EL (cell line): ENCODE measurements at places on chromosomes 6 and 20.

DNA sequence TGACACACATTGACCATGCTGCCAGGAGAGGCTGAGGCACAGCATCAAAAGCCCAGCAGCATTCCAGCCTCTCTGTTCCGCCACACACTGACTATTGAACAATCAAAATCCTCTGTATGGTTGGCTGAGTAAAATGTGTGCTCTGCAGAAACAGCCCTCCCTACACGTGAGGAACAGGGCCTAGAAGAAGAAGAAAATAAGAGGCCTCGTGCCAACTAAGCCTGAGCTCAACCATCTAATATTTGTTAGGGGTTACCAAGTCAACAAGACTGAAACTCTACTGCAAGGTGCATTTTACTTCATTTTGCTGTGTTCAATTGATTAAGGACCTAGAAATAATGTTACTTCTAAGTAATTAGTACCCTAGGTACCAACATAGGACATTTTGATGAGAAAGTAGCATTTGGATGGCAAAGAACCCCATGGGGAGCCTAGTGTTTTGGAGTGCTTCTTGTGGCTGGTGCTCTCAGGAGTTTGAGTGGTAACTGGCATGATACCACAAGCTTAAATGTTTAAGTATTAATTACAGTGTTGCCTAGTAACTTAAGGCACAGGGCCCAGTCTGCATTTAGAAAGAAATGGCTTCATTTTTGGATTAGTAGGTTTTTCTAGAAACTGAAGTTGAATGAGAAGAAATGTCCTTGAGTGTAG, 146.6 kb upstream of the PLN start:
- no peak for DNase-seq

DNA sequence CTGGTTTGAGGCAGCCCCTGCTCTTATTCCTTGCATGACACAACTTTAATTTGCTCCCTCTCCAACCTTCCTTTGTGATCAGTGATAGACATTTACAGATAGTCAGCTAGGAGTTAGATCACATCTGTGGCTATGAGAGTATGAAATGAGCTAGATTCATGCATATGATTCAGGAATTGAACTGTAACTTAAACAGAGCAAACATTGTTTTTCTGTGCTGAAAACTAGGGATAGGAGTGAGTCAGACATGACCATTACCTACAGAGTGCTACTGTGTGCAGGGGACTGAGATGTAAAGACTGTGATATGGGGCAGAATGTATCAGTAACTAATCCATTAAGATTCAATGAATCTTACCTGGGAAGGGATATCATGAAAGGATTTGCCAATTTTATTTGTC, 279.4 kb upstream of the SPTLC3 start:
- no peak for DNase-seq

DNA sequence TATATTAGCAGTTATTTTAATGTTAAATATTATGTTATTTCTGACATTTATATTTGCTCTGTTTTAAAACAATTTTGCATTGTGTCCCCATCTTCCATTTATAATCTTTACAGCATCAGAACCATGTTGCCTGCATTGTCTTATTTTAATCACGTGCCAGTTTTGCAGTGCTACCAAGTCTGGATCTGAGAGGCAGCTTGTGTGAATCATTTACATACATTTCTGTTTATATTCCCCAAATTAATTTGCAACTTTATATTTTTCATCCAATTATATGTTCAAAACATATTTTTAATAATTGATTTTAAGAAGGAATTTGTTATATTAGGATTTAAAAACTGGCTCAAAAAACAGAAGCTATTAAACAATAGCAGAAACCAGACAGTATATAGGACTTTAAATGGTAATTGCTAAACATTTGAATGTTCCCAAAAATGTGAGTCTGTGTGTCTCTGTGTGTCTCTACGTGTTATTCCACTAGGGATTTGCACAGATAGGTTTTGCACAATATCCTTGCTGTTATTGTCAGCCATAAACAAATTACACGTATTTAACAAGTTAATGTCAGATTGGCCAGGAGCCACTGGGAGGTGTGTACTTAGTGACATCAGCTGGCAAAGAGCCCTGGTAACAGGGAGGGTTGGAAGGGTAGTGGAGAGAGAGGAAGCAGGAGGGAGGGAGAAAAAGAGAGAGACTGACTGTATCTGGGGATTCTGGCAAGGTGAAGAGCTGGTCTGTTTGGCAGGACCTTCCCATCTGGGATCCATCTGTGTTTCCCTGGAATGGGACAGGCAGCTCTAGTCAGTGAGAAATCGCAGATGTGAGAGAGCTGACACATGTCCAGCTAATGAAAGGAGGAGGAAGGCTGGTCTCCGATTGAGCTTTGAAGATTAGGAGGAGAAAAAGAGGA, 72.1 kb downstream of the CBFA2T2 start:
- DNase-seq, result peak; percentile 85

DNA sequence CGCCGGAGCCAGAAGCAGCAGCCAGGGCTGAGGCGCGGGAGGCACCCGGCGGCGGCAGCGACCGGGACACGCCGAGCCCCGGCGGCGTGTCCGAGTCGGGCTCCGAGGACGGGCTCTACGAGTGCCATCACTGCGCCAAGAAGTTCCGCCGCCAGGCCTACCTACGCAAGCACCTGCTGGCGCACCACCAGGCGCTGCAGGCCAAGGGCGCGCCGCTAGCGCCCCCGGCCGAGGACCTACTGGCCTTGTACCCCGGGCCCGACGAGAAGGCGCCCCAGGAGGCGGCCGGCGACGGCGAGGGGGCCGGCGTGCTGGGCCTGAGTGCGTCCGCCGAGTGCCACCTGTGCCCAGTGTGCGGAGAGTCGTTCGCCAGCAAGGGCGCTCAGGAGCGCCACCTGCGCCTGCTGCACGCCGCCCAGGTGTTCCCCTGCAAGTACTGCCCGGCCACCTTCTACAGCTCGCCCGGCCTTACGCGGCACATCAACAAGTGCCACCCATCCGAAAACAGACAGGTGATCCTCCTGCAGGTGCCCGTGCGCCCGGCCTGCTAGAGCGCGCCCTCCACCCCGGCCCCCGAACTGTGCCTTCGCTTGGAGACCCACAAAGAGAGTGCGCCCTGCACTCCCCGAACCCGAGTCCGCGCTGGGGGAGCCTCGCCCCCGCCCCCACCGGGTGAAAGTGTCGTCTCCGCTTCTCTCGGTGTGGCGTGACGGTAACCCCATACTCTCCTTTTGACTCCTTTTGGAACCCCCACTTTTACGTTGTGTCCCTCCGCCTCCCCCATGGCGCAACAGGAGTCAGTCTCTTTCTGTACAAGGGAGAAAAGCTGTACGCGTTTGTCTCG, 1.6 kb downstream of the INSM1 start:
- no peak for DNase-seq

DNA sequence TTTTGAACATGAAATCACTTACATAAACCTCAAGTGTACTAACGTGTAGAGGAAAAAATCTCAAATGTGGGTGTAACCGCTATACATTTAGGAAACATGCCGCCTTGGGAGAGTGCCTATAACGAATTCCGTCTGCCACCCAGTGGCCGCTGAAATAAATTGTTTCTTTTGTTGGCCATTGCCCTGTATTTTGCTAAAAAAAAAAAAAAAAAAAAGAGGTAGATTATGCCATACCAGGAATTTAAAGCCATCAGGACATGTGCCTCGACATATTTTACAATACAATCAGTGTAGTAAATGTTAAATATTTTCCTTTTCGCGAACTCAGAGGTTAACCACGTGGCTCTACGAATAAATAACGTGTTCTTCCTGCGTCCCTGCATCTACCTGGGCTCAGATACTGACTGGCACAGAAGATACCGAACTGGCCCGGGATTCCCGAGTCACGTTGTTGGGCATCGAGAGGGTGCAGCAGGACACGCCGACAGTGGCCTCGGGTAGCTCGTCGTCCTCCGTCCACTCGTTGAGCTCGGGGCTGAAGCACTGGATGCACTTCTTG, 14.3 kb downstream of the KLHL31 start:
- peak; percentile 76 for DNase-seq

DNA sequence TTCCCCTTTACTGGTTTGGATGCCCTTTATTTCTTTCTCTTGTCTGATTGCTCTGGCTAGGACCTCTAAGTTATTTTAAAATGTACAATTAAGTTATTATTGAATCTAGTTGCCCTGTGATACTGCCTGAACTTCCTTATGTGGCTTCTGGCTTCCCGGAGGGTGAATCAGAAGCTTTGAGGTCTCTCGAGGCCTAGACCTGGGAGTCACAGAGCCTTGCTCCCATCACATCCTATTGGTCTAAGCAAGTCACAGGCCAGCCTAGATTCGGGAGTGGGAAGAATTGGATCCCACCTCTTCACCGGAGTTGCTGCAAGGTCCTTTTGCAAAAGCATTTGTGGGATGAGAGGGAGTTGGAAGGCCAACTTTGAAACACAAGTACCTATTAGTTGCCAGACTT, 15.2 kb downstream of the BCAS4 start:
- peak; percentile 14 for DNase-seq

DNA sequence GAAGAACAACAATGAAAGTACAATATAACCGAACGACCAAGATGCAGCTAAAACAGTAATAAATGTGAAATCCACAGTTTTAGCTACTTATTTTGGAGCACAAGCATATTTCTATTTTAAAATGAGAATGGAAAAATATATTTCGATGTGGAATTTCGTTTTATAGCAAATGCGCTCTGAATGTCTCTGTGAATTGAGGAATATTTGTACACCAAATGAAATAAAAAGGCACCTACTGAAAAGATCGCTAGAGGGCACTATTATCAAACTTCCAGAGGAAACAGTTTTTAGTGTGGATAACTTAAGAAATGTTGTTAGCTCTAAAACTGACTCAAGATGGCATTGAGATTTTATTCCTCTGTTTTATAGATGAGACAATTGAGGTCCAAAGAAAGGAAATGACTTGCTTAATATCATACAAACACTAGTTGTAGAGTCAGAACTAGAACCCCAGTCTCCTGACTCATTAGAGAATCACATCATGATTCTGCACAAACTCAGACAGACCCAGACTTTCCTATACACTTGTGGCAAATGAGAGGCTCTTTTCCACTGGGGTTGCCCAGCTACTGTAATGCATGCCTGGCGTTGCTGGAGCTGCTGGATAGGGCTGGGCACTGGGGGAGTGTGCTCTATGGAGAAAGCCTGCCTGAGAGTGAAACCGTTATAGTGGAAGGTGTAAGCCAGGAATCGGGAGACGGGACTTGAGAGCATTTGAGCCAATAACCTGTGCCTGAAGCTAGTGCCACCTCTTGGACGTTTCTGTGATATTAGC, 51.9 kb downstream of the GCLC start:
- DNase-seq, result peak; percentile 68

DNA sequence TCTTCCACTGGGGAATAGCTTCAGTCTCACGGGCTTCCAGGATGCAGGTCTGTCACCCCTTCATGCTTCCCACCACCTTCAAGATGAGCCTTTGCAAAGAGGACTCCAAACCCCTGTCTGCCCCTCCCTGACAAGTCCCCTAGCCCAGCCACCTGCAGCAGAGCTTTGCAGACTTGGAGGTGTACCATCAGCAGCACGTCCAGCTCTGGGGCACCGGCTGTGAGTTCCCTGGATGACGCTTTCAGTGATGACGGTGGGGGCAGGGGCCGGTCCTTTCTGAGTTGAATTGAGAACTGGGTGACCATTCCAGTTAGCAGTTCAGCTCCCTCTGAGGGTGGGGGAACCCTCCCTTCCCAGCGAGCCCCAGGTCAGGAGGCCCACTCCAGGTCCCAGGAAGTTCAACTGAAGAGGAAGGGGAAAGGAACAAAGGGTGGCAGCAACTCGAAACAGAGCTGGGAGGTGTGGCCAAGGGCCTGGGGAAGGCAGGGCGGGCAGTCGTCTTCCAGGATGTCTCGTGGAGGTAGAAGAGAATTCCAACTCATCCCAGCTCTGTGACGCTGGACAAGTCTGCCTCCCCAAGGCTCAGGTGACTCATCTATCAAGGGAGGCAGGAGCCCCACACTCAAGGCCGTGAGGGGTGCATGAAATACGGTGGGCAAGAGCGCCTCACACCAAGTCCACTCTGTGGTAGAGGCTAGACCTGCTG, 86.0 kb downstream of the PTPN1 start:
- no peak for DNase-seq

GRCh38 chr6:107642095-107642860, 152.4 kb downstream of the SOBP start:
- DNase-seq, result no peak

- DNase-seq, result no peak
Observed at GRCh38 chr6:109183109-109183650, 87.9 kb downstream of the CEP57L1 start.

DNA sequence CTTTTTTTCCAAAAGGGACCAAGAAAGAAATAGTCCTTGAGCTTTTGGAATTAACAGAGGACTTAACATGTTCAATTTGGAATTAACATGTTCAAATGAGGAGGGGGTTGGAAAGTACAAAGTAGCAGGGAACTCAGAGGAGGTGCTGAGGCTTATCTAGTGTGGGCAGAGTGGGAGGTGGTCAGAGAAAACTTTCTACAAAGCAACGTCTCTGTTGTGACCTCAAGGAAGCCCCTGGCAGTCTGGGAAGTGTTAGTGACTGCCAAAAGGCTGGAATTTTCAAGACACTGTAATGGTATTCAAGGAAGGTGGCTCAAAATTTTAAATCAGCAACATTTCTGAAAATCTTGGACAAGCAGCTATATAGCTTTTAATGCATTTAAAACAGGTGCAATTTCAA, 7.3 kb downstream of the ECI2 start:
- no peak for DNase-seq

- no peak for DNase-seq
Observed at GRCh38 chr20:16167423-16168130, 405.7 kb downstream of the KIF16B start.

GRCh38 chr6:150511313-150511712, 88.4 kb upstream of the PLEKHG1 start:
- no peak for DNase-seq

GRCh38 chr6:163527291-163527690, 112.8 kb downstream of the QKI start:
- no peak for DNase-seq

DNA sequence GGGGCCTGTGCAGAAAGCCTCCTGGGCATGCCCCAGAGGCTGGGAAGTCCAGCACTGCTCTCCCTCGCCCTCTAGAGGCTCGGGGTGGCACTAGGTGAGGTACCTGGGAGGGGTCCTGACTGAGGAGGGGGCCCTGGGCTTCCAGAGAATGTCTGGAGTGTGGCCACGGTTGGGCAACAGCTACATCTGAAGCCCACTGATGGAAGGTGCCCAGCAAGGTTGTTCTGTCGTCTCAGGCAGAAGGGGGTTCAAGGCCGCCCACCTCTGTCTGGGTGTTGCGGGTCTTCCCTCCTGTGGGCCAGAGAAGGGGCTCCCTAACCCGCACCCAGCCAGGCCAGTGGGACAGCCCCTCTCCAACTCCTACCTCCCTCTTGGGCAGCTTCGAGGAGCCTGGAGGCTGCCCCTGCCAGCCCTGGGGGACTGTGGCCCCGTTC, 11.4 kb upstream of the VEGFA start:
- DNase-seq, result no peak
